Esophagus squamous epithelium (tissue), 5 donors: ENCODE measurements at places on chromosomes 13 and 19.

- H3K4me3 ChIP-seq: no peak overlapping the region
- H3K4me1 ChIP-seq: no peaks in the 10 kb centered on the region
- H3K27ac ChIP-seq: no peak overlapping the region
- H3K36me3 ChIP-seq: no peaks in the 10 kb centered on the region
- DNase-seq: no peak
- no peaks in the 10 kb centered on the region for H3K27me3 ChIP-seq
Observed at GRCh38 chr13:27309967-27310598, 39.5 kb downstream of the RASL11A start.

GRCh38 chr13:44573071-44573470 lies 3.1 kb downstream of the TSC22D1 start:
- no peaks in the 10 kb centered on the region for H3K36me3 ChIP-seq
- H3K27me3 ChIP-seq: no peaks in the 10 kb centered on the region
- no peak overlapping the region for H3K4me3 ChIP-seq
- no peak overlapping the region for H3K27ac ChIP-seq

GRCh38 chr13:105153611-105154010 lies 1381.9 kb downstream of the EFNB2 start:
- H3K4me3 ChIP-seq: no peak overlapping the region
- DNase-seq: no peak
- H3K36me3 ChIP-seq: no peaks in the 10 kb centered on the region
- no peaks in the 10 kb centered on the region for H3K4me1 ChIP-seq
- no peaks in the 10 kb centered on the region for H3K27me3 ChIP-seq
- H3K27ac ChIP-seq: no peak overlapping the region

DNA sequence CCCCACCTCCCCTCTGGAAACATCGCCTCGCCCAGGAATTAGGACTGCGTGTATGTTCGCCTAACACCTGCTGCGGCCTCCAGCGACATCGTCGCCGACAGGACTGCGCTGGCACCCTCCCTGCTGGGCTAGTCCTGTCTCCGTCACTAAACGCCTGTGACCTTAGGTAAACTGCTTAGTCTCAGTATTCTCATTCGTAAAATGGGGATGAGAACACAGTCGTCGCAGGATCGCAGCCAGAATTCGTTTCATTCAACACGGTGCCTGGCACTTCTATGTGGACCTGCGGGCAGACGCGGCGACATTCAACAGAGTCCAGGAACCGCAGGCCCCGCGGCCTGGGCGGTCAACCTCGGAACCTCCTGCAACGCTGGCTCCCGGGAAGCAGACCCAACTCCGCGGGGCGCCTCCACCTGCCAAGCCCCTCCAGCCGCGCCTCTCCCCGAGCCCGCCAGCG lies 485 bp downstream of the CRYL1 start:
- peak overlapping the region; percentile 82 for H3K4me3 ChIP-seq
- peaks cover 8% of the 10 kb centered on the region for H3K4me1 ChIP-seq

DNA sequence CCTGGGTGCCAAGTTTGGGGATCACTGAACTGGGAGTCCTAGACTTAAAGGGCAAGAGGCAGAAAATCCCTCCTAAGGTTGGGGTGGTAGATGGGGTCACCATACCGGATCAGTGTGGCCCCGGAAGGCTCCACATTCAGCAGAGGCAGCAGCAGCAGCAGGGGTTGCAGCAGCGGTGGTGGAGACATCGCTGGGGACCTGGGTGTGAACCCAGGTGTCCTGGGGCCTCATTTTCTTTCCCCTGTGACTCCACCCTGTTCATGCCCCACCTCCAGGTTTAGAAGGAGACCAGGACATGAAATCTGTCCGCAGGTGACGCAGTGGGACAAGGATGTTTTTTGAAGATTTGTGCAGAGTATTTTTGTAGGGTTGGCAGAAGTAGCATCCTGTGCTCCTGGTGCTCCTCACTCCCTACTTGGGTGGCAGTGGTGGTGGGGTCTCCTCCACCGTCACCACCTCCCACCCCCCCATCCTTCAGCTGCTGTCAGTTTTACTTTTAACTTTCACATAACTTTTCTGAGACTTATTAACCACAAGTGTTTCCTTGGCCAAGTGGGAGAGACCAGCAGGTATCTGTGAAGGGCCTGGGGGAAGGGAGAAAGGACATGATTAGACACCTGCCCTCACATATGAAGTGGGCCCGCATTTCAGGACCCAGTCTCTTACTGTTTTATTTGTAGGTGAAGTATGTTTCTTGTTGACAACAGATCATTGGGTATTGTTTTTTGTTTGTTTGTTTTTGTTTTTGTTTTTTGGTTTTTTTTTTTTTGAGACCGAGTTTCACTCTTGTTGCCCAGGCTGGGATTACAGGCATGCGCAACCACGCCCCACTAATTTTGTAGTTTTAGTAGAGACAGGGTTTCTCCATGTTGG lies at the start of gene NAPSA:
Gene NAPSA (minus strand): TSS at position 206 of the 873 bp plus-strand sequence. CDS start 18 bp downstream, at position 188.
- DNase-seq: no peak
- no peaks in the 10 kb centered on the region for H3K4me1 ChIP-seq
- H3K4me3 ChIP-seq: no peak within 1 kb of the TSS
- H3K27me3 ChIP-seq: no peaks in the 10 kb centered on the region
- no peak within 1 kb of the TSS for H3K27ac ChIP-seq
- no peaks in the 10 kb centered on the region for H3K36me3 ChIP-seq

GRCh38 chr13:28875846-28876615 lies 55.9 kb downstream of the MTUS2 start:
- no peak for DNase-seq
- H3K4me3 ChIP-seq: no peak overlapping the region
- H3K4me1 ChIP-seq: no peaks in the 10 kb centered on the region
- H3K27ac ChIP-seq: no peak overlapping the region
- peaks cover 8% of the 10 kb centered on the region for H3K27me3 ChIP-seq

GRCh38 chr19:45402298-45403061 lies 2.4 kb downstream of the PPP1R13L start:
- no peaks in the 10 kb centered on the region for H3K36me3 ChIP-seq
- peak overlapping the region; percentile 91 for H3K27ac ChIP-seq
- H3K27me3 ChIP-seq: peaks cover 4% of the 10 kb centered on the region

DNA sequence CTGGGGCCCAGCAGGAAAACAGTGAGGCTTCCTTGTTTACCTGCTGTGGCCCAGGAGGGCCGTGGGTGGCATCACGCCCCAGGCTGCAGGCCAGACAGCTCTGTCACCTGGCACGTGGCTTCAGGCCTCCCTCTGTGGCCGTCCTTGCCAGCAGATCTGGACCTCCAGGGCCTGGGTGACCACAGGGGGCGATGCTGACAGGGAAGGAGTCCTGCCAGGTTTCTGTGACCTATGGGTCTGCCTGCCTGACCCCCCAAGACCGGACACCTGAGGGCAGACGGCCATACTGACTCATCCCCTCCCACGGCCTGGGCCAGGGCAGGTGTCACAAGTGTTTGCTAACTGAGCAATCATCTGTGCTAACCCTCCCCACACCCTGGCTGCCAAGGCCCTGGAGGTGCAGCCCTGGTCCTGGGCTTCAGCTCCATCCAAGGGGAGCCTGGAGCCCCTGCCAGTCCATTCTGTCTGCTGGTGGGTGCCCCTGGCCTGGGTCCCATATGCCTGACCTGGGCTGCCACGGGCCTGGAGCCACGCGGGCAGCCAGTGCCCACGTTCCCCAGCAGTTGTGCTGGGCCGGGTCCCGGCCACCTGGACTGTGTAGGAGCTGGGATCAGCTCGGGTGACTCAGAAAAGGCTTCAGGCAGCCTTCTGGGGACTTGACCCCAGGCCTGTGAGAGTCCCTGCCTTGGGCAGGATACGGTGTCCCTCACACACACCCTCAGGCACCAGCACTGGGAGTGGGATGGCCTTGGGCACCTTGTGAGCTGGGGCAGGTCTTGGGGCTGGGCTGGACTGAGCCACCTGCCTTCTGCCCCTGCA lies 3.7 kb downstream of the CDC34 start:
- no peak overlapping the region for H3K4me3 ChIP-seq
- H3K27ac ChIP-seq: no peak overlapping the region
- no peaks in the 10 kb centered on the region for H3K27me3 ChIP-seq
- peaks cover 20% of the 10 kb centered on the region for H3K36me3 ChIP-seq

DNA sequence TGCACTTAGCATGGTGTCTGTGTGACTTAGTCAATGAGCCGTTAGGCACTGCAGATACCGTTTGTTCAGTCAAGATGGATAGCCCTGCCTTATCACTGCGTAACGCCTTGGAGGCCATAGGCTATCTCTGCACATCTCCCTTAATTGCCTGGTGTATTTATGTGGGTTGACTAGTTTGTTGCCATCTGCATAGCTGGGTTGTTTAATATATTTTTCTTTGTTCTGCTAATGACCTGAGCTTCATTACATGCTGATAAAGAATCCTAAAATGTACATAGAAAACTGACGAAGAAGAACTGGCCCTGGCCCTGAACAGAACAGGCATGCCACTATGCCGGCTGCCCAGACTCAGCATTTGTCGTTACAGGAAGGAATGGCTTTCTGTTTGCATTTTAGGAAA lies 297.8 kb downstream of the SHISA2 start:
- no peaks in the 10 kb centered on the region for H3K4me1 ChIP-seq
- H3K36me3 ChIP-seq: no peaks in the 10 kb centered on the region
- H3K27me3 ChIP-seq: no peaks in the 10 kb centered on the region
- H3K4me3 ChIP-seq: no peak overlapping the region

- DNase-seq: no peak
- H3K4me3 ChIP-seq: no peak overlapping the region
- H3K36me3 ChIP-seq: no peaks in the 10 kb centered on the region
- H3K27me3 ChIP-seq: peaks cover 26% of the 10 kb centered on the region
- peaks cover 5% of the 10 kb centered on the region for H3K4me1 ChIP-seq
Observed at GRCh38 chr13:60352644-60353043, 44.4 kb upstream of the TDRD3 start.

DNA sequence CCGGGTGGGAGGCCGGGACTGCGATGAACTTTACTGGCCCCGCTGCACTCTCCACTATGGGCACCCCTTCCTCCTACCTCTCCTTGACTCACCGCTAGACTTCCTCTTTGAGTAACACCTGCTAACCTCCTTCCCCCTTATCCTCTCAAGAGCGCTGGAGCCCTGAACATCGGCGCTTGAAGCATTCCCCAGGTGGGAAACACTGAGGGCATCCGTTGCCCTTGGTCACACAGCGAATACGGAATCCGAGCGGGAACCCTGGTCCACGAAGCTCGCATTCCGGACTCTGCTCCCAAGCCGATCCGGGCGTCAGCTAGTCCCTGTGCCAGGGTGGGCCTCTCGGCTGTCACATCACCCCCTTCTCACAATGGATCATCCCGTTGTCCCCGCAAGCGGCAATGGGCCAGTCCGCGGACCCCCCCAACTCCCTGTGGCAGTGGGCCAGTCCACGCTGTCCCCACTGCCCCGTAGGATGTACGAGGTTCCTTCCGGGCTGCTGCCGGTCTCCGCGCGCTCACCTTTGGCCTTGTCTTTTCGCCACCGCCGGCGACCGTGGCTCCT lies 4.2 kb downstream of the LIPE start:
- peak overlapping the region; percentile 59 for H3K4me3 ChIP-seq
- H3K27ac ChIP-seq: peak overlapping the region; percentile 76
- peaks cover 35% of the 10 kb centered on the region for H3K4me1 ChIP-seq
- no peaks in the 10 kb centered on the region for H3K36me3 ChIP-seq
- no peaks in the 10 kb centered on the region for H3K27me3 ChIP-seq

DNA sequence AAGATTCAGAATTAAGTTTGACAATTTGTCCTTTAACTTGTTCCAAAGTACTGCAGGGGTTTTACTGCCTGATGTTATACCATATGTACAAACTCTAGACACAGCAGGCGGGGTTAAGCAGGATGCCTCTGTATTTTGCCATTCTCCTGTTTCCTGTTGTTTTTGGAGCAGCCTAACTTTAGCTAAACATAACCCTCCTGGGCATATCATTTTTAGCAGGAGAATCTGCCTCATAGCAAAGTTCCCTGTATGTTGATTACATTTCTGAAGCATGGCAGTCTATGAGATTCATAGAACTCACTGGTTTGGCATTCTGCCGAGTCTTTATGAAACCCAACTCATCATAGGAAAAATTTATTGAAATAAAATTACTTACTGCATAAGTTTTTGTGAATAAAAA lies 5.2 kb downstream of the LHFPL6 start:
- DNase-seq: no peak
- no peaks in the 10 kb centered on the region for H3K27me3 ChIP-seq
- no peak overlapping the region for H3K27ac ChIP-seq
- peaks cover 47% of the 10 kb centered on the region for H3K4me1 ChIP-seq
- no peaks in the 10 kb centered on the region for H3K36me3 ChIP-seq

DNA sequence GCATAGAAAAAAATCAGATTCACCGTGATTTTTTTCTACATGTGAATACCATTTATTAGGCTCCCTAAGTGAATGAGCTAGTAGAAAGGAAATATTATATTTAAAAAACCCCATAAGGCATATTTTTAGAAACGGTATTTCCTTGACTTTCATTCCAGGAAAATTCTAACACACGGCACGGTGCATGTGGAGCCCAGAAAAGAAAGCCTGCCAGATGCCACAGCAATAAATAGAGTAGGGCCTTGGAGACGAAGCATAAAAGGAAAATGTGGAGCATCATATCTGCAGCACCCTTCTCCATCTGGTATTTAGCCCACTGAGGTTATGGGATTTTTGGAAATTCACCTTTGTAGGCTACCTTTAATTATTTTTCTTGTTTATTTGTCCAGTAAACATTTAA lies 314.4 kb downstream of the ENOX1 start:
- no peak for DNase-seq
- H3K4me3 ChIP-seq: no peak overlapping the region
- no peaks in the 10 kb centered on the region for H3K27me3 ChIP-seq
- H3K27ac ChIP-seq: no peak overlapping the region
- H3K4me1 ChIP-seq: no peaks in the 10 kb centered on the region

DNA sequence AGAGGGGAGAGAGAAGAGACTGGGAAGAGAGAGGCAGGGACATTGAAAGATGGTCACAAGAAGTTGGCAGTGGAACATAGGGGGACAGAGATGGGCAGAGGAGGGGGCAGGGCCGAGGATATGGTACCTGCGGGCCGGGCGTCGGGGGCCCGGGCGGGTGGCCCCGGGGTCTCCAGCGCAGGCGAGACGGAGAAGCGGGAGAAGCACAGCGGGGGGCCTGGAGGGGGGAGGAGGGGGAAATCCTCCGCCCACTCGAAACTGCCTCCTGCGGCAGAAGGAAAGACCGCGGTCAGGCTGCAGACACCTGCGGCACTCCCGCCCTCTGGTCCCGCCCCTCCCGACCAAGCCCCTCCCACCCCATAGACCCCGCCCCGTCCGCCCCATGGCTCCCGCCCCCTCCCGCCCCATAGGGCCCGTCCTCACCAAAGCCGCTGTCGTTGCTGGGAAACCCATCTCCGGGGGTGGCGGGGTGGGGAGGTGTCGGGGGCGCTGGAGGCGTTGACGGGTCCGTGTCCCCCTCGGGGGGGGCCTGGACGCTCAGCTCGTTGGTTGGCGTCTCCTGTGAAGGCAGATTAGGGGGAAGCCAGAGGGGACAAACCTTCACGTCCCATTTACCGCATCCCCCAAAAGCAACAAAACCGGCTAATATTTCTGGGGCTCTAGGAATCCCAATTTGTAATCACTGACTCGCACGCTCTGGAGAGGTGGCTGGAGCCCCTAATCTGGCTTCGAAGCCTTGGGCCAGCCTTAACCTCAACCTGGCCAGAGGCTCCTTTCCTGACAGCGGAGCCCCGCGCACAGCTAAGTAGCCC lies 20.4 kb downstream of the LMTK3 start:
- H3K27ac ChIP-seq: peak overlapping the region; percentile 85
- no peaks in the 10 kb centered on the region for H3K36me3 ChIP-seq

- peak overlapping the region; percentile 80 for H3K4me3 ChIP-seq
- H3K4me1 ChIP-seq: peaks cover 14% of the 10 kb centered on the region
- H3K27me3 ChIP-seq: peaks cover 16% of the 10 kb centered on the region
- no peaks in the 10 kb centered on the region for H3K36me3 ChIP-seq
- peak overlapping the region; percentile 93 for H3K27ac ChIP-seq
Observed at GRCh38 chr13:25286308-25286968, 850 bp downstream of the MTMR6 start.
